ENCODE measurements at places on chromosomes 16 and 17. TPM values are rescaled to one million over a fixed set of nuclear protein-coding genes. Genes with fewer than 3 reads are reported as not detected.

Gene TMEM114
- not detected for total RNA-seq

GRCh38 chr16:84503751-84504395, 586 bp downstream of the MEAK7 start:
- peak overlapping the region; percentile 78 for H3K27ac ChIP-seq
- no peaks in the 10 kb centered on the region for H3K27me3 ChIP-seq
- peaks cover 13% of the 10 kb centered on the region for H3K36me3 ChIP-seq
- peaks cover 28% of the 10 kb centered on the region for H3K4me1 ChIP-seq
- no peak for DNase-seq

DNA sequence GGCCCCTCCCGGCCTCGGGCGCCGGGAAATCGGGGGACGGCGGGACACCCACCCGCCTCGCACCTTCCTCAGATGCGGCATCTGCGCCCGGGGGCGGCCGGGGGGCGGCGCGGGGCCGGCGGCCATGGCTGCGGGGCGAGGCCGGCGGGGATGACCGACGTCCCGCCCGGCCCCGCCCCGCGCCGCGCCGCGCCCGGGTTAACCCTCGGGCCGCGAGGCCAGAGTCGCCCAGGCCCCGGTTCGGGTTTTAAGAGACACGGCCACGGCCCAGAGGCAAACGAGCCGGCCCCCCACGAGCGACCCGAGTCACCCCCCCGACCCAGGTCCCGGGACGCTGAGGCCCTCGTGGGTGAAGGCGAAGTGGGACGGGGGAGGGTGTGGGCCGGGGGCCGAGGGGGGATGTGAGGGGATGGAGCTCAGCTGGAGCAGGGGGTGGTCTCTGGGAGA, at the start of gene RGS11:
TSS of gene RGS11 (minus strand) at position 159 of the 447 bp plus-strand sequence. CDS start at position 126, 33 bp downstream.
- peak within 1 kb of the TSS; percentile 44 for H3K27ac ChIP-seq
- H3K36me3 ChIP-seq = peaks cover 4% of the 10 kb centered on the region
- no peak for DNase-seq
- H3K4me1 ChIP-seq = peaks cover 34% of the 10 kb centered on the region
- H3K4me3 ChIP-seq = peak within 1 kb of the TSS; percentile 57
- H3K27me3 ChIP-seq = peaks cover 3% of the 10 kb centered on the region

DNA sequence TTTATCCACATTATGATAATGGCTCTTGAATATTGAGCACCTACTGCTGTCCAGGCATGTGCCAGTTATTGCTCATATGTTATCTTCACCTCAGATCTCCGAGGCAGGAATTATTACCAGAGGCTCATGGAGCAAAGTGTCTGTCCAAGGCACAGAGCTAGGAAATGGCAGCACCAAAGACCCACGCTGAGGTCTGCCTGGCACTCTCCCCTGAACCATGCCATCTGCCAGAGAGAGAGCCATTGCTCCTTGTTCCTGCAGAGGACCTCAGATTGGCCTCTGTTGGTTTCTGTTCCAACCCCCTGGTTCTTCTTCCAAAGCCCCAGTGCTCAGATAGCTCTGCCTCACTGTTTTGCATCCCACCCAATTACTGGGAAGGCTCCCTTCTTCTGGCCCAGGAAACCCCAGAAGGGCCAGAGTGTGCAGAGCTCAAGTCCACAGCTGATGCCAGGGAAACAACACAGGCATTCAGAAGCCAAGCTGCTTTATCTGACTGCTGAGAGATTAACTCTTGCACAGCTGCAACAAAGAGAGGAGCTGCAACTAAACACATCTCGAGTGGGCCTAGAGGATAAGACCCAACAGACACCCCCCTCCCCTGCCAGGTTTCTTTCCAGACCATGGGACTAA, 5.9 kb downstream of the ASIC2 start:
- no peak overlapping the region for H3K4me3 ChIP-seq
- no peaks in the 10 kb centered on the region for H3K27me3 ChIP-seq
- H3K27ac ChIP-seq = no peak overlapping the region
- no peak for DNase-seq
